ENCODE measurements at places on chromosomes 16 and 17.

DNA sequence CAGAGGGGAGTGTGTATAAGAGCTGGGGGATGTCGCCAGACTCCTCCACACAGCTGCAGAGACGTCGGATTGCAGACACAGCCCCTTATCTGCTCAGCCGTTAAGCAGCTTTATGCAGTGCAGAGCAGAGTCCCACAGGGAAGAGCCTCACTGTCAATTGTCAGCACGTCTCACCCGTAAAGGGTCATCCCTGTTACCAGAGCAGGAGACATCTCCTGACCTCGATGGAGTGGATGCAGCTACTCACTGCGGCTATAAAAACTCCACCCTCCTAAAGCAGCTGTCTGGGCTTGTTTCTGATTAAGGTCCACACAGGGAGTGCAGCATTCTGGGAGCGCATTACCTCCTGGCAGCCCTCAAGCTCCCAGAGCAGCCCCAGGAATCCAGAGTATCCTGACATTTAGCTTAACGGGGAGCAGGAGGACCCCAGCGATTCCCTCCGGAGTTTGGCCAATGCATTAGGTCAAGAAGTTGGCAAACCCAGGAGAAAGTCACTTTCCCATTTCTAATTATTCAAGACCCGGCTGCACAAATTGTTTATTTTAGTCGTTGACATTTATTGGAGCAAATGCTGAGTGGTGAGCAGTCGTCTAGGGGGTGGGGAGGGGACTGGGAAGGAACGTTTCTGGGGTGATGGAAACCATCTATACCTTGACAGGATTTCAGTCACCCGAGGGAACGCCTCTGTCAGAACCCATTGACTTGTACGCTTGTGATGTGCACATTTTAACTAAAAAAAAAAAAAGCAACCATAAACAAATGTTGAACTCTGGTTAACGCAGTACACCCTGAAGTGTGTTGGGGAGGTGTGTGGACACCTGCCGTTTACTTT is 100.0 kb upstream of the ZNF469 start:
- DNase-seq: no peak

DNA sequence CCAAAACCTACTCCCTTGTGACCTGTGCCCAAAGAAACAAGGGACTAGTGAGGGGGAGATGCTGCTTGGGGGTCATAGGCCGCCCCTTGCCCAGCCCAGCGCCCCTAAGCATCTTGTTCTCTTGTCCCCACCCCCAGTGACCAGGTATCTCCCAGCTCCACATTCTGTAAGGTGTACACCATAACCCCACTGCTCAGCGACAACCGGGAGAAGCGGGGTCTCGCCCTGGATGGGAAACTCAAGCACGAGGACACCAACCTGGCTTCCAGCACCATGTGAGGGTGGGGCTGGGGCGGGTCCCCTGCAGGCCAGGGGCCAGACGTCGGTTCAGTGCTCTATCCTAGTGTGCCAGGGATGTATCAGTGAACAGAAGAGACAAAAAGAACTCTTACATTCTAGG is 8.7 kb downstream of the ARRB2 start:
- no peak for DNase-seq

- no peak for DNase-seq
Observed at GRCh38 chr16:57540906-57541753, 1.3 kb upstream of the ADGRG5 start.

- peak; percentile 8 for DNase-seq
Observed at GRCh38 chr17:56785405-56785804, 48.3 kb downstream of the C17orf67 start.

DNA sequence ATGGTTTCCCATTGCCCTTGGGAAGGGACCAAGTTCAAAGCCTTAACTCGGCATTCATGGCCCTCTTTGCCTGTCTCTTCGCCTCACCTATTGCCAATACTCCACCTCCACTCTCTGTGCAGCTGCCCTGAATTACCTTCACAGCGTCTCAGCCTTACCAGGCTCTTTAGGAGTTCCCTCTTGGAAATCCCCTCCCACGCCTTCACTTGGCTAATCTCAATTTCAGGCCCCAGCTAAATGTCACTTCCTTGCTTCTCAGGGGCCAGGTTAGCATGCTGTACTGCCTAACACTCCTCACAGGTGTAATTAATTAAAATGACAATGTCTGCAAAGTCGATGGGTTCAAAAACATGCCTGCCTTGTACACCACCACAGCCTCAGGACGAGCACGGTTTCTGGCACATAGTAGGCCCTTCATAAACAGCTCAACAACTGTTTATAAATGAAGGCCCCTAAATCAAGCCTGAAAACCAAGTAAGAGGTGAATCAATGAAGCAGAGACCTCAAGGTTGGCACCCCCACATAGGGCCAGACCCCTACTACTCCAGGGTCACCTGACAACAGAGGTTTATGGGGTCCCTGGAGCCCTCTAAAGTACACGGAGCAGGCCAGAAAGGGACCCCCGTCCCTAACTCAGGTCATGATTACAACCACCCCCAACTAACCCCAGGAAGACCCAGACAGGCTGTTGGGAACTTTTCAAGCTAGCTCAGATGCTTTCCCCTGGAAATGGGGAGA is 11.2 kb upstream of the EEF2K start:
- DNase-seq: no peak

DNA sequence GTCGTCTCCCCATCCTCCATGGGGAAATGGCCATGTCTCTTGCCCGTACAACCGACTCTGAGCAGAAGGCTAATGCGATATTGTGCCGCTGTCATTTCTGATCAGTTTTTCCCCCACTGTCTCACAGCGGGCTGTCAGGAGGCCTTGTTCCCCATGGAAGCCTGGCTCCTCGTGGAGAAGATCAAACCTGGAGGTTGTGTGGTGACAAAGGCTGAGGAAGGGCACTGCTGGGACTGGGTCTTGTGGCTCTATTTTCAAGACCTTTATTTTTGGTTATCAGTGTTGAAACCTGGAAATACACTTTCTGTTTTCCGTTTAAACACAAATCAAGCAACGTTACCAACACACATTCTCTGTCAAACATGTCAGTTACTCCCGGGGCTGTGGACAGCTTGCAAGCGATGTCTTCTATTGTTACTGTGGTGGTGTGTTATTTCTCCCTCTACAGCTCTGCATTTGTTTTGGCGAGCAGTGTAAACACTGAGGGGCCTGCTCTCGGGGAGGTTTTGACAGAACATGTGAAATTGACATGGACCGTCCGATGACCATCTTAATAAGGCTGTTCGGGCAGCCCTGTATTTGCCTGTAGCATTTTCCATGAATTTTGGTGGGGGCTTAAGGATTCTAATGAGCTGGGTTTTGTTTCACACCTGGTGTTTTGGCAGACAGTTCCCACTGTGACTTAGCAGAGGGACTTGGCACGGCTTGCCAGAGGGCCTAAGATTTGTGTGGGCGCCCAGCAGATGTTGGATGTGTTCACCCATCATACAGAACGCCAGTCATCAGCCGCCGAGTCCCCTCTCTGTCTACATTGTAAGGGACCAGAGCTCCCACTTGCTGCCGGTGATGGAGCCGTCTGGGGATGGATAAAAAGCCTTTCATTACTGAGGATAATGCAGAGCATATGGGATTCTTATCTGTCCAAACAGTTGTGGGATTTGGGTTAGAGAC is 12.5 kb downstream of the RBFOX1 start:
- no peak for DNase-seq

DNA sequence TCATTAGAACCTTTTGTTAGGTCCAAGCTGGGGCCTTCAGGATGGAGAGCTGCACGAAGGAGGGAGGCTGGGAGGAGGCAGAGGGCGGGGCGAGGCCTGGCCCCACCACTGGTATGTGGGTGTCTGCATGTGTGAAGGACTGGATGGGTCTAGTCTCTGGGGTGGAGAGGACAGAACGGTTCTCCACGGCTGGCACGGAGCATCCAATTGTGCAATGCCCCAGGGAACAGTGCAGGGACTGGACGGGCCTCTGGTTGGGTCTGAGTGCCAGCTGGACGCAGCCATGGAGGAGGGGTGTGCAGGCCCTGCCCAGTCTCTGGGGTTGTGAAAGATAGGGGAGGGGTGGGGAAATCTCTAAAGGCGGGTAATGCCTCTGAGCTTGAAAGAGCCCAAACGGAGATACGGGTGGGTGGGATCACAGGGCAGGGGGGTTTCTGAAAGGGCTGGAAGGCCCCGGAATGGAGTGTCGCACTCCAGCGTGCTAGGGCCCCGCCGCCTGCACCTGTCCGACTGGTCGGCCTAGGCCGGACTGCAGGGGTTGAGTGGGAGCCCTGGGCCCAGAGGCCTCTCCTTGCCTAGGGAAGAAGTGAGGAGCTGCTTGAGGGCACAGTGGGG is 1.6 kb downstream of the PPL start:
- no peak for DNase-seq

- DNase-seq: peak; percentile 15
Observed at GRCh38 chr17:58693208-58693607, 806 bp downstream of the RAD51C start.

- DNase-seq: no peak
Observed at GRCh38 chr16:457732-458400, 32.4 kb downstream of the RAB11FIP3 start.

GRCh38 chr16:87897521-87898505 is 28.5 kb upstream of the SLC7A5 start:
- DNase-seq: no peak

DNA sequence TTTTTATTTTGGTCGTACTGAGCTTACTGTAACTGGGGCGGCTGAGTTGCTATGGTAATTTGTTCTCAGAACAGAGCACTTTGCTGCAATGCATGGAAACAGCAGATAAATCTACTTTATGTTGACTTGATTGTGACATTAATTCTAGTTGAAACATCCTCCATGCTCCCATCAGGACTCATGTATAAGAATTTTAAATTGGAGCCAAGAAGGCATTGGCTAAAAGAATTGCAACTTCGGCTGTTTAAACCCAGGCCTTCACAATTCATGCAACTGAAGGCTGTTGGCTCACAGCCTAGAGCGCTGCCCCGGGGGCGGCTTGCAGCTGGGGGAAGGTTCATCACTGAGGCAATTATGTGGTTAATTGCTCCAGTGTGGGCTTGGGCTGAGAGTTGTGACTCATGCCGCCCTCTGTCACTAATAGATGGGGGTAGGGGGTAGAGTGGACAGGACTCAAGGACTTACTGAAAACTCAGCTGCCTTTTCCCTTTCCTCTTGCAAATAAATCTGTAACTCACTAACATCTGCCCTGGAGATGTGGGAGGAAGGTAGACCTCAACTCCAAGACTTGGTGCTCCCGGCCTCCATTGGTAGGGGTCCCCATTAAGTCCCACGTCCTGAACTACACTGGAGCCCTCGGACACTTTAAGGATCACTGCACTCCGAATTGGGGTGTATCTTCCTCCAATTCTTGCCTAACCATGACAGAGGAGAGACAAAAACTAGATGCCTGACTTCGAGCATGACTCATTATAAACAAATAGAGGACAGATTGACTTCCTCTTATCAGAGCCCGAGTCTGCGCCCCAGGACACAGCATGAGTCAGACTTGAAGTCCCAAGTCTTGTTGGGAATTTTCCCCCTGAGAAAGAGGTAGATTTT is 37.5 kb downstream of the ERCC4 start:
- peak; percentile 98 for DNase-seq

- no peak for DNase-seq
Observed at GRCh38 chr16:27550582-27550920, 607 bp downstream of the KATNIP start.

DNA sequence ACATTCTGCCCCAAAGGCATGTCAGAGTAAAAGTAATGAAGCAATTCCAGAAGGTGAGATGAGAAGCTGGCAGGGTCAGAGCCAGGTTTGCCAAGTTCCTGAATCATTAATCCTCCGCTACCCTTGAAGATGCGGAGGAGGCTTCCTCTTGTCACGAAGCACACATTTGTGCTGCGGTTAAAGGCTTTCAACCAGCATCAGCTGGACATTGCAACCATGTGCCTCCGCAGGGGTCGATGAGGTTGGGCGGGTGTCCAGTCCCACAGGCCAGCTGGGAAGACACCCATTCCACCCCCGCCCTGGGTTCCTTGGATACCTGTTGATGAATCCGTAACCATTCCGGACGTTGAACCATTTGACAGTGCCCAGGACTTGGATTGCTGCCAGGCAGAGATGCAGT is 1.3 kb downstream of the YBX2 start:
- no peak for DNase-seq

GRCh38 chr16:48903039-48903438 is 293.1 kb upstream of the N4BP1 start:
- no peak for DNase-seq

- peak; percentile 44 for DNase-seq
Observed at GRCh38 chr16:30609002-30609925, 925 bp downstream of the ZNF689 start.

- peak; percentile 70 for DNase-seq
Observed at GRCh38 chr16:31868691-31869167, 4.9 kb upstream of the ZNF267 start.

DNA sequence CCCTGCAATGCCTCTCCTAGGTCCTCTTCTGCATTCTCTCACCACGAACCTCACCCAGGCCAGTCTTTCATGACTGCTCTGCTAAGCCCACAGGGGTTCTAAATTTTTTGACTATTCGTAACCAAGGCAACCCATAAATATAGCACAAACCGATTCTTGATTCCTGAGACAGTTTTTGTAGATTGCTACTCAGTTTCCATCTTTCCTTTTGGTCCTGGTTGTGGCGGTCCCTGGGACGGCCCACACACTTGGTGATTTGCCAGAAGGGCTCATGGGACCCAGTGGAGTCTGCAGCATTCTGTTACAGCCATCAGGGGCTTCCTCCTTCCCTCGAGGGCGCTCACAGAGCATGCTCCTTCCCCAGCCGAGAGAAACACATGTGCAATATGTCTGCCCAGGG is 23.4 kb upstream of the MGAT5B start:
- no peak for DNase-seq

DNA sequence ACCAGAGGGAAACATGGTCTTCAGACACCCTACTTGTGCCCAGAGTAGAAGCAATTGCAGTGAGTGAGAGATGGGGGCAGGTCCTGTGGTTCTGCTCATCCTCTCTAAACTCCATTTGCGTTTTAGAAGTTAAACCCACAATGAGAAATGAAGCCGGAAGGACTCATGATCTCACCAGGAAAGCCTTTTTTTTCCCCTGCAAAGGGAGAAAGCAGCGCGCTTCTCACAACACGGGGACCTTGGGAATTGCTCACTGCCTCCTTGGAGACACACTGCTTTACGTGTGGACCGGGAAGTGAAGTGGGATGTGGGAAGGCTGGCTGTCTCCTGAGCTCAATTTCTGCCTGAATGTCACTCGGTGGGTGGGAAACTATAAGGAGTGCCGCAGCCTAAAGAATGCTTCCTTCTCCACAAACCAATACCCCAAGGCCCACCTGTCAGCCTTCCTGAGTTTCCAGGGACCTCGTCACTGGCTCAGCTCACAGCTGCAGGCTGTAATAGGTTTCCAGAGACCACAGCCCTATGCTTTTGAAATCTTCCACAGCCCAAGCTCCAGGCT is 365.4 kb downstream of the XYLT1 start:
- peak; percentile 2 for DNase-seq

DNA sequence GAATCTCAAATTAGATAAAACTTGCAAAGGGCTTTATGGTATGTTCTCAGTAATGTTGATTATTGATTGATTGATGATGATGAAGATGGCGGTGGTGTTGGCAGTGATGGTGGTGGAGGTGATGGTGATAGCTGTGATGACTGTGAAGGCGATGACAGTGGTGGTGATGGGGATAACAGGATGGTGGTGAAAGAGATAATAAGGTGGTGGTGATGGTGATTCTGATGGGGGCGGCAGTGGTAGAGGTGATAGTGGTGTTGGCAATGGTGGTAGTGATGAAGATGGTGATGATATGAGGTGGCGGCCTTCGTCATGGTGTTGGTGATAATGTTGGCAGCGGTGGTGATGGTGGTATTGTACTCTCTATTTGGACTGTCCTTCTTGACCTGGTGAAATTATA is 238.3 kb downstream of the XYLT1 start:
- no peak for DNase-seq

GRCh38 chr17:74803388-74803930 is 27.3 kb upstream of the NAT9 start:
- DNase-seq: no peak

- no peak for DNase-seq
Observed at GRCh38 chr17:80872001-80872500, 119.6 kb upstream of the CHMP6 start.

- DNase-seq: no peak
Observed at GRCh38 chr16:79923431-79923830, 322.9 kb upstream of the MAF start.
